Right ventricle myocardium superior (tissue), 1 donor: ENCODE measurements at places on chromosomes 7 and 10. TPM values are rescaled to one million over a fixed set of nuclear protein-coding genes. Genes with fewer than 3 reads are reported as not detected.
A peak's percentile ranks its signal among the peaks of the same experiment; 100 is the strongest.

Gene TSPAN13
- 14.8 TPM for total RNA-seq

Gene ADAMTS14
- 0.16 TPM for total RNA-seq

- no peak for DNase-seq
These were observed 11.8 kb downstream of the CPED1 start for GRCh38 chr7:121000081-121000983.

DNA sequence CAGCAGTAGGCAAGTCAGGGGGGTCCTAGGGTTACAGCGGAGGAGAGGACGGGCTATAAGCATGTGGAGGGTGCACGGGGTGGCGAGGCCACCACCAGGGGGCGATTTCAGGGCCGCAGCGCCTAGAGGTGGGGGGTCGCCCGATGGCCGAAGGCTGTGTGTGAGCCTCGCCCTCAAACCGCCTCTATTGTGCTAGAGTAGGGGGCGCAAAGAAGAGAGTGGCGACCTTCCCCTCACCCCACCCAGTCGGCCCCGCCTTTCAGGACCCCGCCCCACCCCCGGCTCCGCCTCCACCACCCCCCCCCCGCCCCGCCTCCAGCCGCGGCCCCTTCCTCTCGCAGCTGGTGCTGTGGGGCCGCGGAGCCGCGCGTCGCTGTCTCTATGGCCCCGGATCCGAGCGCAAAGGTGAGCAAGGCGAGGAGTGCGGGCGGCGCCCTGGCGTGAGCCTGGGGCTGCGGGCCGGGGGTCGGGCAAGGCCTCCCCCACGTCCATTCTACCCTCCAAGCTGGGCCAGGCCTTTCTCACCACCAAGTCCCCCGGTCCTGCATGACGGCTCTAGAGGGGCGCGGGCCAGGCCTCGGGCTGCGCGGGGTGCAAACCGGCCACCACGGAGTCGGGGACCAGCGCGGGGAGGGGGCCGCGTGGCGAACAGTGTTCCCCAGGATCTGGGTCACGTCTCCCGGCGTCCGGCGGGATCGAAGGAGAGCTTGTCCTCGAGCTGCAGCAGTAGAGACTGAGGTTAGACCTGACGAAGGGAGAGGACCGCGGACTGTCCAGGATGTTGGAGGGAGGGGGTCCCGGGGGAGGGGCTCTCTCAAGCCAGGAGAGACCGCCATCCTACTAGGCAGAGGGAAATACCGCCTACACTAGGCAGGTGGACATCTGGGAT lies at the start of gene SEMA4G:
TSS of gene SEMA4G (plus strand) at position 318 of the 889 bp plus-strand sequence. CDS start 3,409 bp downstream, outside the sequence.
- DNase-seq: peak; percentile 69

DNA sequence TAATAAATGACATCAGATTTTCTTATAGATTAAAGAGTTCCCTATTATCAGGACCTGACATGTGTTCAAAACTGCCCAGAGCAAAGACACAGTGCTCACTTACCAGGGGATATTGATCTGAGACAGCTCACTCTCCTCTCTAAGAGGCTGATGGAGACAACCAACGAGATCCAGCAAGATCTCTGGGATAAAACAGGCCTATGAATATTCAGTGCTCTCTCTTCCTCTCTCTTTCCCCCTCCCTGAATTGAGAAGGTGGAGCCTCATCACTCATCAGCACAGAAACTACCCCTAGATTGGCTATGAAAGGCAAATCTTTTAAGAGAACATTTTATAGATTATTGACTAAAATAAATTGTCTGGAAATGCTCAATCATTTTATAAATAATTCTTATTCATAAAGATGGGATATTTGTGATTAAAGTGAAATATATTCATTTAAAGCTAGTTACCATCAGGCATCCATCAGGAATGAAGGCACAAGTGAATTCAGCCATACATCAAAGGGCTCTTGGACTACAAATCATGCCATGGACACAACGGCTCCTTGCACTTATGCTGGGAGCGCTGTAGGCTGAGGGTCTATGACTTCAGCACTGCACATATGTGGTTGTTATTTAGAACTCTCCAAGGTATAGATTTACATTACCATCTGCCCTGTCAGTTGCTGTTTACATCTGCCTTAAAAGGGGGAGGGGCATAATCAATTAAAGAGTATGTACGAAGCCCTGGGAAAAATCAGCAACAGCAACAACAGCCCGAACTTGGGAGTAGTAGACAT lies 3.4 kb upstream of the PPP1R17 start:
- DNase-seq: no peak

- no peak for DNase-seq
These were observed 122.3 kb downstream of the TRIL start for GRCh38 chr7:28835800-28836199.

- DNase-seq: no peak
These were observed 9.3 kb upstream of the HOXA2 start for GRCh38 chr7:27111751-27112277.

GRCh38 chr10:110556969-110557601 lies 10.4 kb upstream of the SMC3 start:
- DNase-seq: peak; percentile 46
